Activated CD8-positive, alpha-beta memory T cell treated with anti-CD3 and anti-CD28 coated beads, Interleukin-2, amount 10 ng/mL, durations not matched to agents 7 days and 5 days (primary cell): ENCODE measurements at places on chromosomes 6 and 20. TPM values are rescaled to one million over a fixed set of nuclear protein-coding genes. Genes with fewer than 3 reads are reported as not detected.

- H3K36me3 ChIP-seq, result peaks cover 27% of the 10 kb centered on the region
- H3K27me3 ChIP-seq, result no peaks in the 10 kb centered on the region
- H3K4me1 ChIP-seq, result no peaks in the 10 kb centered on the region
- no peak overlapping the region for H3K27ac ChIP-seq
These were observed 44.6 kb downstream of the NKX2-4 start for GRCh38 chr20:21352703-21353102.

DNA sequence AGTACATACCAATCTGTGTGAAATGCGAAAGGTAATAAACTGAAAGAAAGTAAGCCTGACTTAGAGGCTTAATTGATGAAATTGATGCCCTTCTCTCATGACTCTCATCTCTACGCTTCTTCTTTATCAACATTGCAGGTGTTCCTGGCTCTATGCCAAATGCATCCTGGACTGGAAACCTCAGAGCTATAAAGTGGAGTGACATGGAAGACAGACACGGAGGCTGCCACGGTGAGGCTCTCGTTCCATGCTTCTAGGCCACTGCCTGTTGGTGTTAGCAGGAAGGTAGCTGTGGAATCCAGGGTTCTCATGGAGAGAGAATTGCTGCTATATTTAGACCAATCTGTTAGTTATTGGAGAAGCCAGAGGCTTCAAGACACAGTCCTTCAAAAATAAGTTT lies 73.2 kb downstream of the C6orf52 start:
- H3K27ac ChIP-seq, result no peak overlapping the region
- no peaks in the 10 kb centered on the region for H3K27me3 ChIP-seq
- H3K36me3 ChIP-seq, result peaks cover 24% of the 10 kb centered on the region

DNA sequence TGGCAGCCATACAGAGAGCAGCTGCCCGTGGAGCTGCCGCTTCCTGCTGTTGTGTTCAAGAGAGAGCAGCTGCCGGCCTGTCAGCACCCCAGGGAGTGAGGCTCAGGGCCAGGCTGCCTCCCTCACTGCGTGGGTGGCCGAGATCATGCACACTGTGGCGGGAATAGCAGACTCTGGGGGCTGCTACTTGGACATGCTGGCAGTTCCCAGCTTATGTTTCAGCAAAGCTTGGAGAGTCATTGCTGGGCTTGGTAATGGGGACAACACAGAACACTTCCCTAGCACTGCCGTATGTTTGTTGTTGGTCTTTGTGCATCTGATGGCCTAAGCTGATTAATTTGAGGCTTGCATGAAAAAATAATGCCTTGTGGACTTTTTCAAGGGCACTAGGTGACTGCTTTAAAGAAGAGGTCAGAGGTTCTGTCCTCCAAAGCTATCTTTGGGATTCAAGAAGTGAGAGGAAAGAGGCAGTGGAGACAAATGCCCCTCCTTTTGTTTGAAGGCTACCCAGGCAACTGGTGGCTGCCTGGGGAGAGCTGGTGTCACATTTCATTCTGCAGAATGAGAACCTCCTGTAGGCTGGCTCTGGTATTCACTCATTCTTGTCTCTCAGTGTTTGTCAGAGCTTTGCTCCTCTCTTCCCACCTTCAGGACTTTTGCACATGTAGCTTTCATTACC lies 18.8 kb downstream of the MRAP2 start:
- no peak overlapping the region for H3K4me3 ChIP-seq
- H3K27ac ChIP-seq, result no peak overlapping the region

DNA sequence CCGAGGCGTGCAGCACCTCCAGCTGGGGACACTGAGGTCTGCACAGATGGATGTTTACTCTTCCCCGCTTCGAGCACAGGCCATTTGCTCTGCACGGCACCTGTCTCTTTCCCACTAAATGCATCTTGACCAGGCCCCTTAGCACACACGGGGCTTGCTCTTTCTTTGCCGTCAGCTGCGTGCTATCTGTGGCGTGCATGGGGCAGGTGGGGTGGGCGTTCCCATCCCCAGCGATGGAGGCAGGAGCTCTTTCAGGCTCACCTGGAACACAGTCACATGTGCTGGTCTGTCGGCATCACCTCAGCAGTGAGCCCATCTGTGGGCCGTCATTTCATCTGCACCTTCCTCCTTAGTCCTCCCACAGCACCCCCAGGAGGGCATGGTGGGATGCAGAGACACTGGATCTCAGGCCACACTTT lies 35.1 kb downstream of the RBM38 start:
- no peak overlapping the region for H3K27ac ChIP-seq
- peaks cover 4% of the 10 kb centered on the region for H3K27me3 ChIP-seq
- DNase-seq, result no peak
- no peak overlapping the region for H3K4me3 ChIP-seq

- H3K36me3 ChIP-seq, result no peaks in the 10 kb centered on the region
- H3K4me1 ChIP-seq, result no peaks in the 10 kb centered on the region
These were observed 186.9 kb upstream of the GMDS start for GRCh38 chr6:2432292-2432691.

The TTLL9 gene
- not detected for total RNA-seq
